ENCODE measurements at places on chromosomes 2 and 18.

- no peak for DNase-seq
Measured at GRCh38 chr2:71385012-71385411, 53.4 kb downstream of the ZNF638 start.

DNA sequence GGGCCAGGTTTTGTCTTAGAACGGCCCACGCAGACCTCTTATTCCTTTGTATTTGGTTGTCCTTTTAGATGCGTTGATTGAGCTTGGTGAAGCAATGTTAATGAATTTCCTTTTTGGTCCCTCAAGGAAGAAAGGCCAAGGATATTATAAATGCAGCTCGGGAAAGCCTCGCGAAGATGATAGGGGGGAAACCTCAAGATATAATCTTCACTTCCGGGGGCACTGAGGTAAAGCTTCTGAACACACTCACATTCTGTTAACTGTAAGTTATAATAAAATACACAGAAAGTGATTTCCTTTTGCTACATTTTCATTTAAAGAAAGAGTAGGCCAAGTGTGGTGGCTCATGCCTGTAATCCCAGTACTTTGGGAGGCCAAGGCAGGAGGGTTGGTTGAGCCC, 7.1 kb downstream of the SCLY start:
- DNase-seq = no peak

GRCh38 chr2:215031321-215031720, 107.1 kb downstream of the ABCA12 start:
- no peak for DNase-seq

- no peak for DNase-seq
Measured at GRCh38 chr18:43876748-43877147, 599.5 kb upstream of the SYT4 start.

GRCh38 chr2:217876253-217876570, 126.6 kb downstream of the TNS1 start:
- no peak for DNase-seq

GRCh38 chr2:159165048-159165447, 121.5 kb downstream of the WDSUB1 start:
- DNase-seq = no peak

DNA sequence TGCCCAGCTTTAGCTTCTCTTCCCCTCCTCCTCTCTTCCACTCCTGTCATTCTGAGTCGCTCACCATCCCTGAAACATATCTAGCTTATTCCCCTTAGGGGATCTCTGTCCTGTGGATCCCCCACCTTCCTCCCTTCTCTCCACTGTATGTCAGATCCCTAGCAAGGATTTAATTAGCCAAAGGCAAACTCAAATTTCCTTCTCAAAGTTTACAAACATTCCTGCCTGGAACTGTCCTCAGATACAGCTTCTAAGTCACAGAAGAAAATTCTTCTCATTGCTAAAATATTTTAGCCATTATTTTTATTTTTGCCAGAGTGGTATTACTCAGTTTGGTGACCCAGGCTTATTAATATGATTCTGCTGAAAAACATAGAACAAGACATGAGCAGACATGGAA, 315.3 kb downstream of the CYP26B1 start:
- no peak for DNase-seq

GRCh38 chr2:177520324-177520723, 127.8 kb downstream of the AGPS start:
- no peak for DNase-seq

- DNase-seq = no peak
Measured at GRCh38 chr2:24024018-24024417, 14.1 kb downstream of the MFSD2B start.

DNA sequence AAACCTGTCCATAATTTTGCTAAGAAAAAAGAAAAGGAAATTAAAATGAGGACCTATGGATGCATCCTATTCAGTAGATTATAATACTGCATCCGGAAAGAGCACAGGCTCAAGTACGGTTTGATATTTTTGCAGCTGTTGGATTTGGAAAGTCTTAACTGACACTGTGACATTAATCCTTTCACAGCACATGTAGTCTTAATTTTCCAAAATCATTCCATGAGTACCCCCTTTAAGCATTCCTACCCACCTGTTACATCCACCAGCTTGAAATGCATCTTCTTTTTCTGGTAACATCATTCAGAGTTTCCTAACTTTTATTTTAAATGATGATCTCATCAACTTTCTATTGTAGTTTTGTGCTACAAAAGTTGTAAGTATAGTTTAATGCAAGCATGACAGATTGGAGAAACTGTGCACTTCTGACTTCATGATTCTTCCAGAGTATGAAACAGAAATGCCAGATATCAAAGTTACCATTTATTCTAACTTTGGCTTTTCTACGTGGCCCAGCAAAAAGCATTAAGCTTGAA, 113.5 kb downstream of the ESCO1 start:
- DNase-seq = no peak

DNA sequence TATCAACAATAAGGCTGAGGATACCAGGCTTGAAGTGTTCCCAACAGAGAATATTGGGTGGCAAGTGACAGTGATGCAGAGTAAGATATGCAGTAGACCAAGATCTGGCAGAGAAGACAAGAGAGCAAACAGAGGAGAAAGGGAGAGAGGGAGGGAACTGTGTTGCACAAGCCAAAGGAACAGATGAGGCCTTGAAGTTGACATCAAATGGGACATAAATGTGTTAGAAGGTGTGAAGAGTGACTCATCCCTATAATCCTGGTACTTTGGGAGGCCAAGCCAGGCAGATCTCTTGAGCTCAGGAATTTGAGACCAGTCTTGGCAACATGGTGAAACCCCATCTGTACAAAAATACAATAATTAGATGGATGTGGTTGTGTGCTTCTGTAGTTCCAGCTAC, 342.9 kb downstream of the PARD3B start:
- DNase-seq = no peak

GRCh38 chr2:24423095-24423494, 62.8 kb upstream of the ITSN2 start:
- DNase-seq = no peak

DNA sequence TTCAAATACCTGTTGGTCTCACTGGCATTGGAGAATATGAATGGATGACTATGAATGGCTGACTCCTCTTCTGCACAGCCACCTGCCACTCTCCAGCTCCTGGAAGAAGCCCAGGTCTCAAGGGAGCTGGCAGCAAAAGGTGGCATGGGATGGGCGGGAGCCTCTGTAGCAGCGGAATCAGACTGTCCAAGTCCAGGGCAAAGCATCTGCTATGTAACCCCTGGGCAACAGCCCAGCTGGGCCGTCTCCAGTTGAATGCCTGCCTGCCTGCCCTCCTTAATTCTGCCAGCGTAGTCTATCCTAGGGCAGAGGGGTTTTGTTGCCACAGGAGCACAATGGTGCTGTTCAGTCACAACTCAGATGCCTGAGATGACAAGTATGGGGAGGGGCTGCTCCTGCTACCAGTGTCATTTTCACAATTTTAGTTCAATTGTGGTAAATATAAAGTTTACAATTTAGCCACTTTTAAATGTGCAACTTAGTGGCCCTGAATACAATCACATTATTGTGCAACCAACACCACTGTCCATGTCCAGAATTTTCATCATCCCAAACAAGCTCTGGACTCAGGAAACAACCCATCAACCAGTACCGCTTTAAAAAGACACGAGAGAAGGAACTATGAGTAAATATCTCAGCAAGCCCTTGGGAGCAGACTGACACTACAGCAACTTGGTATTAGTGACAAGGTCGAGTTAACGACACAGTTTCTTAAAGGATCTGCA, 115.2 kb downstream of the MYO5B start:
- DNase-seq = no peak

DNA sequence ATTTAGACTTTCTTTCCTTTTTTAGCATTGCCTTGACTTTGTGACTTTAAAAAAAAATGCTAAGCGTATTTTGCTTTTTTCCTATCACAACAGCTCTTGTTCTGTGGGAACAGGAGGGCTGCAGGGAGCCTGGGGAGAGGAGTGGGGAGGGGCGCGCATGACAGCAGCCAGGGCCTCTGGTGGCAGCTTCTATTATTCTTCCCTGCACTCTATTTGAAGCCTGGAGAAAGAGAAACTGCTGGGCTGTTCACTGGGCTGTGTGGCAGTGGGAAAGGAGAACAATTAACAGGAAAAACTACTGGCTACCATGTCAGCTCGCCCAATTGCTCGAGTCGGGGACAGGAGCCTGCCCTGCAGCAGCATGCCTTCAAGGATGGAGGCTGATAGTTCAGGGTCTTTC, 119.0 kb upstream of the ZBTB14 start:
- DNase-seq = no peak

- DNase-seq = no peak
Measured at GRCh38 chr18:42310956-42311355, 355.9 kb downstream of the PIK3C3 start.

DNA sequence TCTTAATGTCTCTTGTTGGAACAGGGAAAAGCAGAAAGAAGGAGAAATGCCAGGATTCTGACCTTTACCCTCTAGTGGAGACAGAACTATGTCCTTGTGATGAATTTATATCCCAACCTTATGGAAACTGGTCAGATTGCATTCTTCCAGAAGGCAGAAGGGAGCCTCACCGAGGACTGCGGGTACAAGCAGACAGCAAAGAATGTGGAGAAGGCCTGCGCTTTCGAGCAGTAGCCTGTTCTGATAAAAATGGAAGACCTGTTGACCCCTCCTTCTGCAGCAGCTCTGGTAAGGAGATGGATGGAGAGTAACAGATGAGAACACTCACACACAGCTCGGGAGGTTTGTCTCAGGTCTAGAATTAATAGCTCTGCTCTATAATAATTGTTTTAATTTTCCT, 552.7 kb upstream of the HNMT start:
- DNase-seq = no peak

GRCh38 chr2:186059096-186059495, 320.5 kb downstream of the FSIP2 start:
- DNase-seq = no peak

DNA sequence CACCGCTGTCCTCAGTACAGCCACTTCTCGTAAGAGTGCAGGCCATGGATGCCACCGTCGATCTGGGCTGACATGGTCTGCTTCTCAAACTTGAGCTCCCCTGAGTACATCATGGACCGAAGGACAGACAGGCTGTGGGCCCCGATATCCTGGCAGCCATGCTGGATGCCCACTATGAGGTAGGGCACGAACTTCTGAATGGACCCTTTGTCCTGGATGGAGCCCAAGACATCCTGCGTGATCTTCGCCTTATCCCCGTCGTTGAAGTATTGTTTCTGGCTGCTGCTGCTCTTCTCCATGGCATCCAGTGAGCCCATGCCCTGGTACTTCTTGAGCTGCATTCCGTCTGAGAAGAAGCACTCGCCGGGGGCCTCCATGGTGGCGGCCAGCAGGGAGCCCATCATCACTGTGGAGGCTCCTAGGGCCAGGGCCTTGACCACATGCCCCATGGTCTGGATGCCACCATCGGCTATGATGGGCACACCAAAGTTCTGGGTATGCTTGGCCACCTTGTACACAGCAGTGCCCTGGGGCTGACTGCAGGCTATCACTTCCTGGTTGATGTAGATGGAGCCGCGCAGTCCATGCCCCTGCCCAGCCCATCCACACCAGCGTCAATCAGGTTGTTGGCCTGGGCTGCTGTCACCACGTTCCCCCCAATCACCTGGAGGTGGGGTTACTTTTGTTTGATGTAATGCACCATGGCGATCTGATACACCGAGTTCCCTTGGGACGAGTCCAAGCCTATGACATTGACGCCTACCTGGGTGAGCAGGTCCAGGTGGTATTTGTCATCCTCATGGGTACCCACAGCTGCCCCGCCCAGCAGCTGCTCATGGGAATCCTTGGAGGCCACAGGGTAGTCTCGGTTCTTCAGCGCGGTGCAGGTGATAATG, 21.8 kb downstream of the CFLAR start:
- no peak for DNase-seq

- DNase-seq = no peak
Measured at GRCh38 chr2:85582492-85582891, 1.7 kb upstream of the VAMP5 start.

GRCh38 chr18:59279722-59280121, 6.5 kb upstream of the RAX start:
- no peak for DNase-seq

- no peak for DNase-seq
Measured at GRCh38 chr2:223169830-223170605, 118.0 kb downstream of the KCNE4 start.

GRCh38 chr2:51387235-51387634, 355.3 kb upstream of the NRXN1 start:
- no peak for DNase-seq

DNA sequence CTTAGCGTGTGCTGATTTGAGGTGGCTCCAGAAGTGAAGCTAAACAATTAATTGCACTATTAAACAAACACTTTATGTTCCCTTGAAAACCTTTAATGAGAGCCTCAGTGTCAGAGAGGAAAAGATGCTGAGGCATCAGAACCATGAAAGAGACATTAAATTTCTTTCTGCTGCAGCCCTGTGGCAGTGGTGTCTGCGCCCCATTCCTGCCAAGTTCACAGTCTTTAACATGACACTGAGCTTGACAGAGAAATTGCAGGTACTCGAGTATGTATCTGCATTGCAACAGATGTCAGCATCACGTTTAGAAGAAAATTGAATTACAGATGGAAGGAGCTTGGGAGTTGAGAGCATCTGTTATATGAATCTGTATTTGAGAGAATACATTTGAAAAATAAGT, 111.3 kb upstream of the CREB1 start:
- no peak for DNase-seq

DNA sequence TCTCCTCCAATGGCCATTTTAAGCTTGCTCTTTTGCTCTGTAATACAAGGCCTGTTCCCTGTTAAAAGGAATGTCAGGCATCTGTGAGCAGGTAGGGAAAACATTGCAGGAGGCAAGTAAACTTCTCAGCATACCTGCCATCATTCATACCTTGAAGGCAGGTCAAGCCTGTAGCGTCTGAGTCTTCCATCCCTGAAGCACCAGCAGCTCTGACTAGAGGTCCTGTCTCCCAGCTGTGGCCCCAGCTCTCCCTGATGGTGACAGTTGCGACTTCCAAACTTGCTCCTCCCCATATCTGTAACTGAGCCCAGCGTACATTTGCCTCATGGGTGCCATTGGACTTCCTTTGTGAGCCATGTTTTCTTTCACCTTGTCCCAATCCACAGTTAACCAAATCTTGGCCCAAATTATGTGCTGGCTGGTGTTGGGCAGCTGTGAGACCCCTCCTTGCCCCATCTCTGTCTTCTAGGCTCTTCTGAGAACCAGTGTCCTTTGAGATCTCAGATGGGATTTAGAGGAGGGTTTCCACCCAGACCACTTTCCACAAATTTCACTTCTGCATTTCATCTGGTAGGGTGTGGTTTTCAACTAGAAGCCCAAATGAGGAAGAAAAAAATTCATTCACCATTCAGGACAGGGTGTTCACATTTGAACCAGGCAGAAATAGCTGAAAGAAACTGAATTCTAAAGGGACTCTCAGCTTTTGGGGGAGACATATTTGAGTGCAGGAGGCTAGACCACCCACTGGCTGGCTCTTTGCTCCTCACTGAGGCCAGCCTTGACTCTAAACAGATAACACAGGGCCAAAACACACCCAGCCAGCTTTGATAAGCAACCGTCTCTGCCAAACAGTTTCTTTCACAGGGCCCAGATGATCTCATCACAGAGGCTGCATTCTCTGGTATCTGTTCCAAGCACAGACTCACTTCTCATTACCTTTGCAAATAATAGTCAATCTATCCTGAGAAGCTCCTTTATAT, 66.4 kb upstream of the MSH2 start:
- DNase-seq = no peak

- DNase-seq = no peak
Measured at GRCh38 chr2:158686210-158686691, 108.9 kb upstream of the DAPL1 start.

- DNase-seq = no peak
Measured at GRCh38 chr2:223003191-223003590, 48.8 kb upstream of the KCNE4 start.

GRCh38 chr2:21301871-21302455, 178.2 kb downstream of the TDRD15 start:
- no peak for DNase-seq

All from stimulated activated CD8-positive, alpha-beta memory T cell treated with anti-CD3 and anti-CD28 coated beads, Interleukin-7, amount 100 ng/mL, for 24 hours (primary cell).